ENCODE measurements at places on chromosomes 1 and 21.

- no peak for DNase-seq
Measured at GRCh38 chr1:11938722-11939526, 4.4 kb downstream of the PLOD1 start.

DNA sequence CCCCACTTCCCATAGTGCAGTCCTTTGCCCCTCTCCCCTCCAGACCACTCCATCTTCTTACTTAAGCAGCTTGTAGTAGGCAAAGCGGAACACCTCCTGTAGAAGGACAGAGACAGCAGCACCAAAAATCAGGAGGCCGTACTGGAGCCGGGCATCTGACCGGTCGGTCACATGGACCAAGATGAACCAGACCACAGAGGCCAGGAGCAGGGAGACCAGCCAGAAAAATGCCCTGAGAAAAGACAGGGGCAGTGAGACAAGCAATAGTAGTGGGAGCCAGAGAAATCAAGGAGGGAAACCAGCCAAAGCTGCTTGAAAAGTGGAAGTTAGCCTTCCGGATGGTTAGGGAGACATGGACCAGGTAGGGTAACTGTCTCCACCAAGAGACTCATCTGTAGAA, 920 bp downstream of the APH1A start:
- DNase-seq: no peak

DNA sequence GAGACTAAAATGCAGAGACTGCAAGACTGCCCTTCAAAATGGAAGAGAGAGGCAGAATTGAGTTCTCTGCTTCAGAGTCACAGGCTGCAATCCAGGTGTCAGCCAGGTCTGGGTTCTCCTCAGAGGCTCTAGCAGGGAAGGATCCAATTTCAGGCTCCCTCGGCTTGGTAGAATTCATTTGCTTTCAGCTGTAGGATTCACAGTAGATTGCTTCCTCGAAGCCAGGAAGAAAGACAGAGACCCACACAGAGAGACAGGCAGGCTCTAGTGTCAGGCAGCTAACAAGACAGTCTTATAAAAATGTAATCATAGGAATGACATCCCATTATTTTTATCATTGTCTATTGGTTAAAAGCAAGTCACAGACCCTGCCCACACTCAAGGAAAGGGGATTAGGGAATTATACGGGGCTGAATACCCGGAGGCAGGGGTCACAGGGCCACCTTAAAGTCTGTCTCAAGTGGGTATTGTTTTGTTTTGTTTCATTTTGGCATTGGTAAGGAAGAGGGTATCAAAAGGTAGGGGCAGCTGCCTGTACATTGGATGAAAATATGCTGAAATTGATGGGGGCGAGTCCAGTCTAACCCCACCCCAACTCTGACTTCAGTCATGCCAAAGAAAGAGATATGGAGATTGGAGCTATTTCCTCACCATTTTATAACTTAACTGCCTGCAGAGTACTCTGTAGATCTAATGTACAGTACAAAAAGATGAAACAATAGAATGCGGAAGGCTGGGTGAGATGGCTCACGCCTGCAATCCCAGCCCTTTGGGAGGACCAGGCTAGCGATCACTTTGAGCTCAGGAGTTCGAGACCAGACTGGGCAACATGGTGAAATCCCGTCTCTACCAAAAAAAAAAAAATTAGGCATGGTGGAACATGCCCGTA, 9.5 kb upstream of the TBCE start:
- DNase-seq: no peak

DNA sequence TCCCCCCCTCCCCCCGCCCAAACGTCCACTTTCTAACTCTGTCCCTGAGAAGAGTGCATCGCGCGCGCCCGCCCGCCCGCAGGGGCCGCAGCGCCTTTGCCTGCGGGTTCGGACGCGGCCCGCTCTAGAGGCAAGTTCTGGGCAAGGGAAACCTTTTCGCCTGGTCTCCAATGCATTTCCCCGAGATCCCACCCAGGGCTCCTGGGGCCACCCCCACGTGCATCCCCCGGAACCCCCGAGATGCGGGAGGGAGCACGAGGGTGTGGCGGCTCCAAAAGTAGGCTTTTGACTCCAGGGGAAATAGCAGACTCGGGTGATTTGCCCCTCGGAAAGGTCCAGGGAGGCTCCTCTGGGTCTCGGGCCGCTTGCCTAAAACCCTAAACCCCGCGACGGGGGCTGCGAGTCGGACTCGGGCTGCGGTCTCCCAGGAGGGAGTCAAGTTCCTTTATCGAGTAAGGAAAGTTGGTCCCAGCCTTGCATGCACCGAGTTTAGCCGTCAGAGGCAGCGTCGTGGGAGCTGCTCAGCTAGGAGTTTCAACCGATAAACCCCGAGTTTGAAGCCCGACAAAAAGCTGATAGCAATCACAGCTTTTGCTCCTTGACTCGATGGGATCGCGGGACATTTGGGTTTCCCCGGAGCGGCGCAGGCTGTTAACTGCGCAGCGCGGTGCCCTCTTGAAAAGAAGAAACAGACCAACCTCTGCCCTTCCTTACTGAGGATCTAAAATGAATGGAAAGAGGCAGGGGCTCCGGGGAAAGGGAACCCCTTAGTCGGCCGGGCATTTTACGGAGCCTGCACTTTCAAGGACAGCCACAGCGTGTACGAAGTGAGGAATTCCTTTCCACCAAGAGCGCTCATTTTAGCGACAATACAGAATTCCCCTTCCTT, 158.1 kb downstream of the RUNX1 start:
- DNase-seq: peak; percentile 5

GRCh38 chr1:155174324-155175280, 953 bp downstream of the TRIM46 start:
- peak; percentile 52 for DNase-seq

DNA sequence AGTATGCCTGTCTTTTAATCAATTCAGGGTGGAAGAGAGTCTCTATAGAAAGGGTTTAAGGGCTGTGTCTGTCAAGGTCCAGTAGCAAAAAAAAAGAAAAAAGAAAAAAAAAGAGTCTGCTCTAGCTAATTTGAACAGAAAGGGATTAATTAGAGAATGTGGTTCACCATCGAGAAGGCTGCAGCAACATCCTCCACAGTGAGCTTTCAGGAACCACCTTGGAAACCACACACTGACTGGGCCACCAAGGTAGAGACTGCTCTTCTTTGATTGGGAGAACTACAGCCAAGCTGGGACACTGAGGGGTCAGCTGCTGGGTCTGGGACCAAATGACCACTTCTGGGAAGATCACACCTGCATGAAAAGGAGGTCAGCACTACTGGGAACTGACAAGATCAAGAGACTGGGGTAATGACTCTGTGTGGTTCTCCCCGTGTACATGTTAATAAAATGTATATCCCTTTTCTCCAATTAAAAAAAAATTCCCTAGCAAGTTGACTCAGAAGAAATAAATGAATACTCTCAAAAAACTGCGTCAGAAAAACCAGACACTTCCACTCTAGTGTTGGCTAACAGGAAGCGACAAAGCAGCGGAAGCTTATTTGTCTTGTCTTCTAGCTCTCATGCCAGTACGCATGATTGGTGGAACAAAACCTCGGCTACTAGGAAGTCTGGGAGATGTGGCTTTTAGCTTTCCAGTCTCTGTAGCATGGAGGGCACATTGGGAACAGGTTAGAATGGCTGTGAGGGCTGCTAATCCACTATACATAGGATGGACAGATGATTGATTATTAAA, 60.0 kb upstream of the IVNS1ABP start:
- DNase-seq: no peak

GRCh38 chr1:94544706-94545490, 3.3 kb upstream of the F3 start:
- DNase-seq: no peak

DNA sequence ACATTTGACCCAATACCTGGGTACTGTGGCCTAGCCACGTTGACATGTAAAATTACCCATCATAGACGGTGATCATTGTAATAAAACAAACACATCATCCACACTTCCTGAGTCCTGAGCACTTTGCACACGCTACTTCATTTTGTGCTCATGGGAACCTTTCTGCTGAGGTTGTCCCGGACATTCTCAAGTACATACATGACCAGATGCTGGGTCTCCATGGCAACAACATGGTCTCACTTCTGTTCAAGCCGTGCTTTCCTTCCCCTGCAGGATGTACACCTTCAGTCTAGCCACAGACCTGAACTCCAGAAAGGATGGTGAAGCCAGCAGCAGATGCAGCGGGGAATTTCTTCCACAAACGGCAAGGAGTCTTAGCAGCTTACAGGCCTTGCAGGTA, 22.7 kb downstream of the UBASH3A start:
- no peak for DNase-seq

DNA sequence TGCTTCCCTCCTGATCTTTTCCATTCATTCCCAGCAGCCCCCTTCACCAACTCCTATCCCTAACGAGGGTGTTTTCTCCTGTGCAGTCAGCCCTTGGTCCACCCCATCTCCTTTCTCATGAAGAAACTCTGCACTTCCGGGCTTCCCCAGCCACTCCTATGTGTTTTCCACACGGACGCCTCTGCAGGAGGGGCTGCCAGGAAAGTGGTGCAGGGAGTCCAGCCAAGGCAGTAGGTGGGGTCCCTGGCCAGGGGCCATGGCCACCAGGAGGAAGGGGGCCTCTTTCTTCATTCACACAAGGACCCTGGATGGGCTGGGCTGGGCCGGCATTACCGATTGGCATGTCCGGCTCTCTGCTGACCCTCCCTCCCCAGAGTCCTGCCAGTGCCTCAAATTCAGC, 72.8 kb upstream of the EFHD2 start:
- DNase-seq: no peak

- no peak for DNase-seq
Measured at GRCh38 chr1:169360415-169360814, 7.2 kb downstream of the NME7 start.

- DNase-seq: no peak
Measured at GRCh38 chr1:172973424-172973823, 77.3 kb downstream of the TNFSF18 start.
